ENCODE measurements at places on chromosomes 4 and X. TPM values are rescaled to one million over a fixed set of nuclear protein-coding genes. Genes with fewer than 3 reads are reported as not detected.

- no peak for DNase-seq
- H3K27ac ChIP-seq = no peak overlapping the region
- H3K4me3 ChIP-seq = no peak overlapping the region
- no peaks in the 10 kb centered on the region for H3K4me1 ChIP-seq
These were observed 856.7 kb upstream of the PRKX start for GRCh38 chrX:4570151-4570550.

The NUDT11 gene
- total RNA-seq = 12.4 TPM

The CYSLTR1 gene
- not detected for total RNA-seq

DNA sequence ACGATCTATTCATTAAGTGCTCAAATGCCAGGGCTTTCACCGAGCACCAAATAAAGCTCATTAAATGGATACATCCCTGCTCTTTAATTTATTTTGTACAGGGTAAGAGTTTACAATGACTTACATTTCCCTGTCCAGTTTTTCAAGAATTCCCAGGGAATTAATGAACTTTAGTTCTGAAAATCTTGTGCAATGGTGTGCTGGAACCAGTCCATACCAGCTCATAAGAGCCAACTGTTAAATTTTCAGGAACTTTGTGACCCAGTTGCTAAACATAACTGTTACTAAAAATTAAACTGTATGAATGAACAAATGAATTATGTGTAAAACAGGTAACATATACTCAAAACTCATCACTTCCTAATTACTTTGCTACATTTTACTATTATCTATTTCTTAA is 191.7 kb upstream of the RASGEF1B start:
- no peak for DNase-seq
- H3K4me3 ChIP-seq = no peak overlapping the region
- H3K36me3 ChIP-seq = no peaks in the 10 kb centered on the region
- 0 out of 2 replicates have a peak, but pooled peaks cover 6% of the 10 kb centered on the region for H3K27me3 ChIP-seq

The MAGEA12 gene
- total RNA-seq = not detected

- no peak overlapping the region for H3K27ac ChIP-seq
- no peak overlapping the region for H3K4me3 ChIP-seq
- no peak for DNase-seq
- H3K36me3 ChIP-seq = no peaks in the 10 kb centered on the region
- H3K27me3 ChIP-seq = no peaks in the 10 kb centered on the region
These were observed 169.1 kb downstream of the LDB2 start for GRCh38 chr4:16729336-16729735.

The PAGE1 gene
- not detected for total RNA-seq

- no peaks in the 10 kb centered on the region for H3K36me3 ChIP-seq
- no peaks in the 10 kb centered on the region for H3K4me1 ChIP-seq
- no peak for DNase-seq
These were observed 129.6 kb upstream of the QRFPR start for GRCh38 chr4:121510341-121510874.

DNA sequence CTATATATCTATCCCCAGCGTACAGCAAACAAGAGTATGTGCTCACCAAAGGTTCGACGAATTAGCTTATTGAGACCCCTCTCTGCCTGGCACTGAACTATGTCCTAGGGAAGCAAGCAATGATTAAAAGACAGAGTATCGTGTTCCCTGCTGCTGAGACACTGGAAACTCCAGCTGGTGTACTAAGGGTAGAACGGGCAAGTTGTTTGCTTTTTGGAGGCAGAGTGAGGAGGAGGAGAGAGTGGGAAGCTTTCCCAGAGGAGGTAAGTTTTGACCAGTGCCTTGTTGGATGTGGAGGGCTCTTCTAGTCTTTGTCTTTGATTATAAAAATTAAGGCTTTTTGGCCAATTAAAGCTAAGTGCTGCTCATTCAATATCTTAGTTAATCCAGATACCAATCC is 61.7 kb downstream of the PJA1 start:
- no peaks in the 10 kb centered on the region for H3K36me3 ChIP-seq
- no peak overlapping the region for H3K27ac ChIP-seq
- no peaks in the 10 kb centered on the region for H3K4me1 ChIP-seq
- no peaks in the 10 kb centered on the region for H3K27me3 ChIP-seq
- H3K4me3 ChIP-seq = no peak overlapping the region

DNA sequence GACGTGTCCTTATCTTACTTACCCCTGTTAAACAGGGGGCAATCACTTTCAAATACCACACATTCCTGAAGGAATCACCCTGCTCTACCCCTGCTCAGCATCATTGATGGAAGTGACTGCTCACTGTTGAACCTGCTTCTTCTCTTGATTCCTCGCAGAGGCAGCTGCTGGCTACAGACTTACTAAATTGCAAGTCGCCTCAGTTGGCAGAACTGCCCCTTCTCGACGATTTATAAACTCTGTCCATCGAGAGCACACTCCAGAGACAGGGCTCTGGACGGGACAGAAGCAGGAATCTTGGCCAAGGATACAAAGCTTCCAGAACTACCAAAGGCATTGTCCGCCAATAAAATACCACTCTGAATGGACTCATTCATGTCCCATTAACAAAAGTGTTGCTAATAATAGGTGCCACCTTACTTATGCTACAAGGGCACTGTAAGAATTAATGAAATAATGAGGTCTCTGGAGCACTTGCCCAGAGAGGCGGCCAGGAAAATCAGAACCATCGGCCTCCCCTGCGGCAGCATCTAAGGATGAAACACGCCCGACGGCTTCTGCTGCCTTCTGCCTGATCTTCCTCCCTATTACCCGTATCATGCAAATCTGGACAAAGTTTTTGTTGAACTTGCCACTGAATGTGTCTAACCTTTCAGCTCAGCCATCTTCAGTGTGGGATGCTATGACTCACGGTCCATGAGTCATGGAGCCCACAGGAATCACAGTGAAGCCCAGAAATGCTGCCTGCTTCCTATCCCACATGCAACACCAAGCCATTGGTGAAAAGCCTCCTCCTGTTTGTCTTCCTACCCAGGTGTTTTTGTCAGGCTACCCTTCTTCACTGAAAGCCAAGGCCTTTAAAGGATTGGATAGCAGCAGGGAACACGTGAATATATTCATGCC is 164.9 kb downstream of the MAML3 start:
- no peaks in the 10 kb centered on the region for H3K27me3 ChIP-seq
- no peak overlapping the region for H3K27ac ChIP-seq
- no peaks in the 10 kb centered on the region for H3K36me3 ChIP-seq
- peaks cover 12% of the 10 kb centered on the region for H3K4me1 ChIP-seq
- H3K4me3 ChIP-seq = no peak overlapping the region
